ENCODE measurements at places on chromosomes 6 and 20.
A peak's percentile ranks its signal among the peaks of the same experiment; 100 is the strongest.

GRCh38 chr6:25279748-25280343 is 672 bp downstream of the CARMIL1 start:
- DNase-seq = peak; percentile 2

DNA sequence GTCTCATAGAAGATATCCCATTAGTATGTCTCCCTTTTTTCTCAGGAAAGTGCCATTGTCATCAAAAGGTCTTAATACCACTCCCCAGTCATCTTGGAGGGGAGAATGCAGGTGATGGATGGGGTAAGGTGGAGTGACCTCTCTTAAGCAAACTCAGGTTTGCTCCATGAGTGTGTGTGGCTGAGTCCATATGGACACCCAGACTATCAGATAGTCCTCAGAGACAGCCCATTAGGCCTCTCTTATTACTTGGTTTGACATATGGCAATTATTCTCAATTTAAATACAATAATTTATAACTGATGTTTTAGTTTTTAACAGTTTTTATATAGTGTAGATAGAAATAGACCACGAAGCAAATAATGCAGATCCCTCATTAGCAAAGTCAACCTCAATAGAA is 23.2 kb downstream of the LAMA4 start:
- DNase-seq = no peak

DNA sequence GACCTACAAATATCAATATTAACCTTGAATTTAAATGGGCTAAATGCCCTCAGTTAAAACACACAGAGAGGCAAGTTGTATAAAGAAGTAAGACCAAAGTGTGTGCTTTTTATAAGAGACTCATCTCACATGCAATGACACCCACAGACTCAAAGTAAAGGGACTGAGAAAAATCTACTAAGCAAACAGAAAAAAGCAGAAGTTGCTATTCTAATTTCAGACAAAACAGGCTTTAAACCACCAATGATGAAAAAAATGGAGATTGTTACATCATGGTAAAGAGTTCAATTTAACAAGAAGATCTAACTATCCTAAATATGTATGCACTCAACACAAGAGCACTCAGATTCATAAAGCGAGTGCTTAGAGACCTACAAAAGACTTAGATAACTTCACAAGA is 741.9 kb upstream of the MARCKS start:
- DNase-seq = no peak

DNA sequence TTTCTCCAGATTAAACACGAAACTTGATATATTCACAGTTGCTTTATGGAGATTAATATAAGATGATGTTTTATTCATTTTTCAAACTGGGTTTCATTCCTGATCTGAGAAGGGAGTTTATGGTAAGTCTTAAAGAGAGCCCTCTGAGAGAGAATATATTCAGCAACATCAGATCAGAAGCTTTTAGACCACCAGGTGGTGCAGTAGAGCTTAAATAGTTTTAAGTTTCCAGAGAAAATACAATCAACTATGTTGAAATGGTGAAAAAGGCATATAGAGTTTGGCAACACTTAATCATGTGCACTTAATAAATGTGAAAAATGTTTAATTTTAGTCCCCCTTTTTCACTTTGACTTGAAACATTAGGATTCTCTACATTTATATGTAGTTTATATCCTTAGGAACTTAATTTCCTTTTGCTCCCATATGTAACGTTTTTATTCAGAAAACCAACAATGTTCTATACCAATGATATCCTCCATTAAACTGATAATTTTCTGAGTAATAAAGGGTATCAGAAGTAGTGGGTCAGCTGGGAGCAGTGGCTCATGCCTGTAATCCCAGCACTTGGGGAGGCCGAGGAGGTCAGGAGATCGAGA is 86.4 kb upstream of the CLDN20 start:
- DNase-seq = no peak

GRCh38 chr6:108187519-108187918 is 21.7 kb downstream of the NR2E1 start:
- no peak for DNase-seq

GRCh38 chr6:157024745-157025144 is 247.6 kb downstream of the ARID1B start:
- no peak for DNase-seq

DNA sequence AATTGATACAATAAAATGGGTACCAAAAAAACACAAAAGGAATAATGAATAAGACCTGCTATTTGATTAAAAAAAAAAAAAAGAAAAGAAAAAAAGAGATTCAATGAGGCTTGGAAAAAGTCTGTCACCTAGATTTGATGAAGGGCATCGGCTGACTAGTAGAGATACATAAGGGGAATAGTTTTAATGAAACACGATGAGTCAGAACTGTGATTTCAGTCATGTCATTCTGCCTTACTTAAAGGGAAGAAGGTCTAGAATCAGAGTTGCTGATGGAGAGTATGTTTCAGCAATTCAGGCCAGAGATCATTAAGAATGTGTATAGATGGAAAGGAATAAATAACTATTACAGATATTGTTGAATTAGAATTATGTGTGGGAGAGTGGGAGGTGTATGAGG is 565.9 kb upstream of the RNF217 start:
- DNase-seq = no peak

- DNase-seq = no peak
These were observed 36.3 kb upstream of the DACT2 start for GRCh38 chr6:168355716-168356522.

DNA sequence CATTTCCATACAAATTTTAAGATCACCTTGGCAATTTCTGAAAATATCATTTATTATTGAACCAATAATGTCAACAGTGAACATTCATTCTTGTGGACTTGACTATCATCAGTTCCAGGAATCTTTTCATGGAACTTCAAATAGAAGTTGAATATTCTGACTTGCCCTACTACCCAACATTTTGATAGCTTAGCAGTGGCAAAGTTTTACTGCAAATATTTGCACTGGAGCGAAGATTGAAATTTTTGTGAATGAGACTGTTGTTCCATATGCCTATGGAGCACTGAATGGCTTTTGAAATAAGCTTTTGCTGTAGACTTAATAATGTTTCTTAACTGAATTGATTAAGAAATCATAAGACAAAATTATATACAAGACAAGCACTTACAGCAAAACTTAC is 23.6 kb downstream of the BEND6 start:
- no peak for DNase-seq

DNA sequence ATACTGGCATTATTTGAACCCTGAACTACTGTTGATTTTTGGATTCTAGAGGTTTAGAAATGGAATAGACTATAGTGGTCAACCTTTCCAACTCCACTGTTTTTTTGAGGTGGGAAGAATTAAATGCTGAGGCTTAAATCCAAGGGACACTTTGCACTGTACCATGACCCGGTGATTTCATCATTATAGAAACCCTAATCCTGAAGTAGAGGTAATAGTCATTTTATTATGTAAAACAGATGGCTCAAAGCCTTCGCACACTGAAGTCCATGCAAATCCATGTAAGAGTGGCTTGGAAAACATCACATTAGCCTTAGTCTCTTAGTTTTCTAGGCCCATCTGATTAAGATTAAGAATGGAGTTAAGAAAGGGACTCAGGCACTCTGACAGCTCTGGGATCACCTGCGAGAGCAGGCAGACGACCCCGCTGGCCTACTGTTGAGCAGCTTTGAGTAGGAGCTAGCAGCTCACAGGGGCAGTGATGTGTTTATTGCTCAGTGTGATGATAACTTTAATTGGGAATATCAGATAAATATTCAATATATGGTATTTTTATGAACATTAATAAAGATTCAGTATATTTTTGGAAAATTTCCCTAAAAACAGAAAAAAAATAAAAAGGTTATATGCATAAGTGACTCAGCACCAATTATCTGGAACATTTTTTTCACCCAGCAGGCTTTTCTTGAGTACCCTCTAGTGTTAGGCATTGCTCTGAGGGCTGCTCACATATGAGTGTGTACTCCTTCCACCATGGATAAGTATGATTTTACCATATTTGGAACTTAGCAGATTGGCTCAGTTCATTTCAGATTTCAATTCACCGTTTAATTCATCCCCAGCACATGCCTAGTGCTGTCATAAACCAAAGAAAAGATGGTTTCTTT is 13.4 kb downstream of the SLX4IP start:
- DNase-seq = no peak

- no peak for DNase-seq
These were observed 102.1 kb downstream of the KCNB1 start for GRCh38 chr20:49380337-49380780.

- DNase-seq = no peak
These were observed 831.0 kb downstream of the TFAP2A start for GRCh38 chr6:9583753-9584352.

- DNase-seq = no peak
These were observed 54.0 kb upstream of the IPCEF1 start for GRCh38 chr6:154410619-154411072.

GRCh38 chr6:53731866-53732636 is 62.8 kb upstream of the LRRC1 start:
- no peak for DNase-seq

DNA sequence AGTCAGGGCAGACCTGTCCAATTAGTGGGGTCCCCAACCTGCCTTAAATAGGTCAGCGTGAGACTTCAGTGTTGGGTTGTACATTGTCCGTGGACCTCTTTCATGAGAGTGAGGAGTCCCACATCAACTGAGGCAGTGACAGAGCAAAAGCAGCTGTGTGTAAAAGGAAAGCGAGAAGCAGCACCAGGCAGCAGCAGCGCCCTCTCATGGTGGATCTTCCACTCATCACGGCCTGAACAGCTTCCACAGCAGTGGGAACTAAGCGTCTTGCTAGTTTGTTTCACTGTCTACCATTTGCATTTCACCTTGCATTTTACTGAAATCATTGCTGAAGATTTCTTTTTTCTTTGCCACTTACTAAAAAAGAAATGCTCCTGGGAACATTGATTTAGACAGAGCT is 333.8 kb downstream of the PKHD1 start:
- DNase-seq = no peak

GRCh38 chr20:9427430-9428291 is 86.7 kb upstream of the LAMP5 start:
- no peak for DNase-seq

DNA sequence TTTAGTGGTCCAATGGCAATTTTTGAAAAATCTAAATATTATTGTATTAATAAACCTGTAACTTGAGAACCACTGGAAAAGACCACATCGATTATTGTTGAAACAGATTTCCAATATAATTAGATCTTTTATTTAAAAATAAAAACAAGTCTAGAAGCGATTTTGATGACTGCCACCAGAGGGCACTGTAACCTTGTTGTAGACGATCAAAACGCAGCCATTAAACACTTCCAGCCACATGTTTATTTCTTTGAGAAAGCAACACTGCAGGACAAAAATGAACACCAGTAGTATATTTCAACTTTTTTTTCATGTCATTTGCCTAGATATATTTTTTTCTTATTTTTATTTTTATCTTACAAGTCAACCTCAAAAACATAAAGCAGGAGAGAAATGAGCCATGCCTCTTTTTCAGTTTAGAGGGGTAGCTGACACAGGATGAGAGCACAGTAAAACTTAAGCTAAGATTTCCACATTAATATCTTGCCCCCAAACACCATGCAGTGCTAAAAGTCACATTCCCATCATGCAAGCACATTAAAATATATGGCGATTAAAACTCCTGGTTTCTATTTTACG is 115.4 kb downstream of the OPRM1 start:
- peak; percentile 48 for DNase-seq
